Pancreas (tissue), 10 donors: ENCODE measurements at places on chromosomes 7 and 10.

- no peak for DNase-seq
Measured at GRCh38 chr7:132836746-132837145, 245.1 kb downstream of the CHCHD3 start.

DNA sequence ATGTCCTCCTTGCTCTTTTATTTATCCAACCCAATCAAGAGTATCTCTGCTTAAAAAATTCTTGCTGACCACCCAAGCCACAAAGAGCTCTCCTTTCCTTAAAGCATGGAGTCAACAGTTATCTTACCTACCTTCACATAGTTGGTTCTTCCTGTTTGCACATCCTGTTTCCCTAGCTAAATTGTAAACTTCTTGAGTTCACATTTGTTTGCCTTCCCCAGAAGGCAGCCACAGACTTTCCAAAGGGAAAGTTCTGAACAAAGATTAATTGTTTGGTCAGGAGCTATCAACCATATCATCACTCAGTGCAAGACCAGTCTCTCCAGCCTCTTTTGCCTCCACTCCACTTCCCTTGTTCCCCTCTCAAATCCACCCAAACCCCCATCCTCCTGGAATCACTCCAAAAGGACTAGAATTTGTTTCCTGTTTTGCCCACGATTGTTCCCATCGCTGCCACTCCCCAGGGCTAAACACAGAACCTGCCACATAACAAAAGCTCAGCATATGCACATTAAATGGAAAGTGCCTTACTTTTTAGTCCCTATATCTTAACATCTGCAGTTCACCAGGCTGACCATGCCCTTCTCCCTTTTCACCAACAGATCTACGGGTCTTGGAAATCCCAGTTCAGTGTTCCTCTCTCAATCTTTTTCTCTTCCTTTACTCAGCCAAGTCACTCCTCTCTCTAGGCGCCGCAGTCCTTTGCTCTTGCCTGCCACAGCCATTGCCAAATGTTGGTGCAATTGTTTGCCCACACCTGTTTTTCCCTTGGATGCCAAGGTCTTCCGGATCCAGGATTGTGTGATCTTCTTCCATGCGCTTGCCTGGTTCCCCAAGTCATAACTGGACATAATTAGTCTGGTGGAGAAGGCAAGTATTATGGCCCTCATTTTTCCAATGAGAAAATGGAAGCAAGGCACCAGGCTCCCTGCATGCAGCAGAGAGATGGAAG, 265.5 kb downstream of the KCNMA1 start:
- no peak for DNase-seq

GRCh38 chr10:7075110-7075509, 335.7 kb downstream of the SFMBT2 start:
- DNase-seq = peak; percentile 3

DNA sequence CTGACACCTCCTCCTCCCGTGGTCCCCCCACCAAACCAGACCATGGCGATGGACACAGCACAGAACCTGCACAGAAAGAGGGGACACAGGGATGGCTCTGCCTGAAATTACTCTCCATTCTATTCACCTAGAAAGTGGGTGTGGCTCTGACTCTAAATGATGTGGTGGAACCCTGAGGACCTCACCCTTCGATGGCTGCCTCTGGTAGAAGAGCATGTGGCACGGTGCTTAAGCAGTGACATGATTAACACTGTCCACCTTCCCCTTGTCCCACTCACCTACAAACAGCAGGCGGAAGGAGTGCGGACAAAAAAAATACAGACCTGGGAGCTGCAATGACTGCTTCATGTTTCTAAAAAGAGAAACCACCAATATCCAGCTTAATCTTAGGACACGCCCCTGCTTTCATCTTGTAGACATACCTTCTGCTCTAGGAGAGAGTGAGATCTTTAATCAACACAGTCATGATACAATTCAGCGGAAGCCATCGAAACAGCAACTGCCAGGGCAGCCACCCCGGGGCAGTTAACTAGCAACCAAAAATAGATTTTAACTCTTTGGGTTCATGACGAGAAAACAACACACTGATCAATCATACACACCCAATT, 11.4 kb downstream of the JCAD start:
- no peak for DNase-seq

DNA sequence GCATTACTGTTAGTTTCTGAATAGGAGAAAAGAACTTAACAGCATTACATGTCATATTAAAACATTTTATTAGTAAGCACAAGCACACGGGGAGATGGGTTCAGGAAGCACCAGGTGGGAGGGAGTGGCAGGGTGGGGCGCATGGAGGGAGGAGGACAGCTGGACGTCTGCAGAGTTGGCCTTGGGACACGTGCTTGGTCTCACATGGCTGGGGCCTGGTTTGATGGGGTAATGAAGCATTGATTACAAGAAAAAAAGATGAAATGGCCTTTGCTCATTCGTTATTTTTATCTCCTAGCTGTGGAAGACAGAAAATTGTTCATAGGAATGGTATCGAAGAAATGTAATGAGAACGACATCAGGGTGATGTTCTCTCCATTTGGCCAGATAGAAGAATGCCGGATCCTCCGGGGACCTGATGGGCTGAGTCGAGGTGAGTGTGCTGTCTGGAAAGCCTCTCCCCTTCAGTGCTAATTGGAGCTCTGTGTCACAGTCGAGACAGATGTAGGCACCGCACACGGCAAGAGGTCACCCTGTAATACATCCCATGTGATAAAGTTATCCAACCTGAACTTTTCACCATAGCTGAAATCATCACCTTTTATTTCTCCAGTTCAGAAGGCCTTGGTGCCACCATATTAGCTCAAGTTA, 239.9 kb downstream of the CELF2 start:
- DNase-seq = no peak

DNA sequence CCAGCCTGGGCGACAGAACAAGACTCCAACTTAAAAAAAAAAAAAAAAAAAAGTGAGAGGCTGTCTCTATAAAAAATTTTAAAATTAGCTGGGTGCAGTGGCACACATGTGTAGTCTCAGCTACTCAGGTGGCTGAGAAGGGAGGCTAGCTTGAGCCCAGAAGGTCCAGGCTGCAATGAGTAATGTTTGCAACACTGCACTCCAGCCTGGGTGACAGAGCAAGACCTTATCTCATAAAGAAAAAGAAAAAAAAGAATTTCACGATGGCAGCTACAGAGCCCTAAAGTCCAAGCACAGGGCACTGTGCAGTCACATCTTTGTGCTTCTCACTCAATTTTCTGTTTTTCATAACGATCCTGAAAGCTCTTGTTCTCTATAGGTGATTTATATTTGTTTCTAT, 209.5 kb upstream of the KCTD7 start:
- DNase-seq = no peak

GRCh38 chr7:51127618-51127904, 189.0 kb downstream of the COBL start:
- no peak for DNase-seq
